ENCODE measurements at places on chromosomes 2 and 18. TPM values are rescaled to one million over a fixed set of nuclear protein-coding genes. Genes with fewer than 3 reads are reported as not detected.

- no peaks in the 10 kb centered on the region for H3K4me1 ChIP-seq
- H3K27me3 ChIP-seq = no peaks in the 10 kb centered on the region
- H3K27ac ChIP-seq = peak overlapping the region; percentile 58
- peak; percentile 81 for ATAC-seq
- H3K4me3 ChIP-seq = peak overlapping the region; percentile 80
Measured at GRCh38 chr2:211611061-211611518, 927.5 kb downstream of the ERBB4 start.

DNA sequence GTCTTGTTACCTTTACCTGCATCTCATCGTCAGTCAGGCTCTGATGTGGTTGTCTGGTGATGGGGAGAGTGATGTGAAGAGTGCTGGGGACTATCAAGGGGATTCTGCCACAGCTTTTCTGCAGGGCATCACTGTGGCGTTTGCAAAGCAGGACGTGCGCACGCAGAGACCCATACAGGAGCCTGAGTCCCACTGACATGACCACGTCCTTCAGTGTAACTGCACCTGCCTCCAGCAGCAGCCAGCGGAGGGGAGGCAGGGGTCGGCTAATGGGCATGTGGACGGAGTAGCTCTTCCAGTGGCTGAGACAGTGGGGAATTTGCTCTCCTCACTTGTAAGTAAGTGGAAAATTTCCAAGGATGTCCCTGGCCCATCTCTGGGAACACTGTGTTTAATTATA, 6.5 kb downstream of the ALKAL2 start:
- no peak for ATAC-seq
- H3K4me1 ChIP-seq = no peaks in the 10 kb centered on the region
- no peak overlapping the region for H3K4me3 ChIP-seq

DNA sequence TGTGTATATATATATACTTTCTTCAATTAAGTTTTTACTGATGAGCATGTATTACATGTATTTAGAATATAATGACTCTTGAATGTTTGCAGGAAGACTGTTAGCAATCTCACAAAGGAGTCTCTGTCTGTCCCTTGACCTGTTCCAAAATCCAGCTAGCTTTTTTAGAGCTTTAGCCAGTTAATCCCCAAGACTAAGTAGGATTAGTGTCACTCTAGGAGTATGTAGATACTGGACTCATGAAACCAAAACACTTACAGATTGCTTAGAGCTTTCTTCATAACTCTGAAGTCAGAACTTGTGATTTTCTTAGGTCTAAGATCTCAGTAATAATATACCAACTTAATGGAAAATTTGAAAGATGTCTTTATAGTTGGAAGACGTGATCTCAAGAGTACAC, 2.2 kb downstream of the UBXN4 start:
- H3K4me1 ChIP-seq = peaks cover 29% of the 10 kb centered on the region
- H3K27me3 ChIP-seq = no peaks in the 10 kb centered on the region
- peak overlapping the region; percentile 90 for H3K4me3 ChIP-seq
- H3K27ac ChIP-seq = peak overlapping the region; percentile 96
- peaks cover 61% of the 10 kb centered on the region for H3K36me3 ChIP-seq

DNA sequence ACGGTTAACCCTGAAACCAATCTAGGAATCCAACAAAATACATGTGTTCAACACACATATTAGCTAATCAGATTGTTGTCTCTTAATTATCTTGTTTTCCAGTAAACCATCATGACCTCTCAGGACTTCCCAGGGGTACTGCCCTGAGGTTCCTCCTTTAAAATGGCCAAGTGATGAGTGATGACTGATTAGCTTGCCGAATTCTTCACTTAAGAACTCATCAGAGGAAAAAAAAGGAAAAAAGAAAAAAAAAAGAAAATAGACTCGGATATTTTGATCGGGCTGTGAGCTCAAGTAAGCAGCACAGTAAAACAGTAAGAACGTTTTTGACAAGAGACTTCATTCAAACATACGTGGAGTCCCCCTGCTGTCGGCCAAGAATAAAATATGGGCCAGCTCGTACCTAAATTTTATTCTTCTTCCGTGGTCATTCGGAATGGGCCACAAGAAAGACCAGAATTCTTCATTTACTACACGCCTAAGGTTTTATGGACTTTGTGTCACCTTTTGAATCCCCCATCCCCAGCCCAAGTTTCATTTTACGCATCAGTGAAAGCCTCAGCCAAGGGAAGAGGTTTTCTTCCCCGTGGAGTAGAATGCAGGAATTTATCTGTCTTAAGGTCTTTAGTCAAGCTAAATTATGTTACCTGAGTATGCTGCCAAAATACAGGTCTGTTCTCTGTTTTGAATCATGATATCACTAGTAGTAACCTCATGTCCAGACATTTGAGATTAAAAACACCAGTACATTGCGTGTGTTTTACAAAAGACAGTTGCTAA, 40.5 kb downstream of the COLEC12 start:
- no peak overlapping the region for H3K27ac ChIP-seq
- peaks cover 29% of the 10 kb centered on the region for H3K27me3 ChIP-seq
- no peak overlapping the region for H3K4me3 ChIP-seq
- no peaks in the 10 kb centered on the region for H3K4me1 ChIP-seq
- H3K36me3 ChIP-seq = no peaks in the 10 kb centered on the region

DNA sequence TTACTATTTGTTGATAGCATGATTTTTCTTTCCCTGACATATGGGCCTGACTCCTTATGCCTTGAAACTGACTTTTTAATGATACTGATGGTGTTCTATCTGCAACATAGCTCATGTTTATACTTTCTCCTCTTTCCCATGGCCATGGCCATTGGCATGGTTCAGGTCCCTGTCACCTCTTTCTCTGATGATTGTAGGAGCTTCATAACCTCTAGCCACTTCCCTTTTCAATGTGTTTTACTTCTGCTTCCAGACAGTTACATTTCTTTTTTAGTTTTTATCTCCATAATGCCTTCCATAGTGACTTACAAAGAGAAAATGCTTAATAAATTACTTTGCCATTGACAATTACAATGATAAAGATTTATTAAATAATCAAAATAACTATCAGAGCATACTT, 177.9 kb upstream of the SETBP1 start:
- no peak overlapping the region for H3K4me3 ChIP-seq
- H3K36me3 ChIP-seq = no peaks in the 10 kb centered on the region
- no peaks in the 10 kb centered on the region for H3K4me1 ChIP-seq
- no peaks in the 10 kb centered on the region for H3K27me3 ChIP-seq
- ATAC-seq = no peak

GRCh38 chr2:9142551-9143263, 63.9 kb upstream of the ASAP2 start:
- no peaks in the 10 kb centered on the region for H3K4me1 ChIP-seq
- H3K36me3 ChIP-seq = no peaks in the 10 kb centered on the region
- H3K4me3 ChIP-seq = peak overlapping the region; percentile 37

GRCh38 chr18:26332991-26333390, 106.7 kb downstream of the TAF4B start:
- H3K27me3 ChIP-seq = no peaks in the 10 kb centered on the region
- ATAC-seq = no peak
- no peak overlapping the region for H3K4me3 ChIP-seq
- no peak overlapping the region for H3K27ac ChIP-seq

DNA sequence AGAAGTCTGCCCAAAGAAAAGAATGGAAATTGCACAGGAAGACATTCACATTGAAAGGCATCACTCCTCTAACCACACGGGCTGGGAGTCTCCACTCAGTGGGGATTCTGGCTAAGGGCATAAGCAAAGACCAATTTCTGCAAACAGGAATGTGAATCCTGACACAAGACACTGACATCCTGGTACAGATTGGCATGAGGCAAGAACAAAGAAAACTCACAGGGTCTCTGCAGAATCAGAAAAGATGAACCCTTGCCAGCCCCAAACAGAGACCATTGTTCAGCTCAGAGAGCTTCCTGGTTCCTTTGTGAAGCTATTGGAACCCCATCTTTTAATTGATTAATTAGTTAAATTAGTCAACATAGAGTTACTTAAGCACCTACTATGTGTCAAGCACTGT, 82.3 kb downstream of the UPP2 start:
- H3K4me1 ChIP-seq = no peaks in the 10 kb centered on the region
- H3K27me3 ChIP-seq = peaks cover 28% of the 10 kb centered on the region
- no peak overlapping the region for H3K4me3 ChIP-seq
- H3K36me3 ChIP-seq = no peaks in the 10 kb centered on the region

DNA sequence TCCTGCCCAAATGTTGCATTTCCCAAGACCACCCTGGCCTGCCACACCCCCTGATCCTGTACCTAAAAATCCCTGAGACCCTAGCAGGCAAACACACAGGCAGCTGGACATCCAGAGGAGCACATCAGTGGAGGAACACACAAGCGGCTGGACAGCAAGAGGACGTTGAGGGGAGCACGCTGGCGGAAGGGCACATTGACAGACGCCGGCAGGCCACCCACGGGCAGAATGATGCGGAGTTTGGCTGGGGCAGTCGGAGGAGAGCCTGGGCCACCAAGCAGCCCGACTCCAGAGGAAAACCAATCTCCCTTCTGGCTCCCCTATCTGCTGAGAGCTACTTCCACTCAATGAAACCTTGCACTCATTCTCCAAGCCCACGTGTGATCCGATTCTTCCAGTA, 47.7 kb downstream of the EMX1 start:
- ATAC-seq = no peak
- H3K36me3 ChIP-seq = no peaks in the 10 kb centered on the region
- no peaks in the 10 kb centered on the region for H3K4me1 ChIP-seq
- no peaks in the 10 kb centered on the region for H3K27me3 ChIP-seq

- H3K27ac ChIP-seq = no peak overlapping the region
- no peaks in the 10 kb centered on the region for H3K36me3 ChIP-seq
- H3K4me3 ChIP-seq = no peak overlapping the region
- ATAC-seq = no peak
- H3K27me3 ChIP-seq = peaks cover 23% of the 10 kb centered on the region
- H3K4me1 ChIP-seq = no peaks in the 10 kb centered on the region
Measured at GRCh38 chr2:32976409-32977063, 29.8 kb downstream of the LTBP1 start.

DNA sequence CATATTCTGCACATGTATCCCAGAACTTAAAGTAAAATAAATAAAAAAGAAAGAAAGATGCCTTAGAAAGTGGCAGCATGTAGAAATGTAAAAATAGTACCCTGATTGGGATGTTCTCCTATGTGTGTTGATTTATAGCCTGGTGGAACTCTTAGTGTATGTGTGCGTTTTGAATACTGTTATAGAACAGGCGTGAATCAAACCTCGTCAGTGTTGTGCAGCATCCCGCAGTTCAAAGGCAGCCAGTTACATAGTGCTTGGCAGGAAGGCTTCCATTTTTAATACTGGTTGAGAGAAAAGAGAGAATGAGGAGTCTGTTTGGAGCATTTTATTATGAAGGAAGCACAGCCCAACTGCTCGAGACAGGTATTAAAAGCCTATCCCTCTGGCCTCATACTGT, 49.4 kb downstream of the TANC1 start:
- H3K4me3 ChIP-seq = no peak overlapping the region
- H3K27me3 ChIP-seq = no peaks in the 10 kb centered on the region
- no peak overlapping the region for H3K27ac ChIP-seq

GRCh38 chr2:208573569-208573968, 167.0 kb downstream of the PTH2R start:
- no peak overlapping the region for H3K27ac ChIP-seq
- no peak for ATAC-seq
- H3K27me3 ChIP-seq = no peaks in the 10 kb centered on the region
- no peaks in the 10 kb centered on the region for H3K4me1 ChIP-seq

TMEM163 gene
- total RNA-seq = 0.26 TPM

TMEM37 gene
- total RNA-seq = not detected

LONRF2 gene
- 0.16 TPM for total RNA-seq

D2HGDH gene
- 32.7 TPM for total RNA-seq

CIB4 gene
- not detected for total RNA-seq
